ENCODE measurements at places on chromosomes 7 and 10.
A peak's percentile ranks its signal among the peaks of the same experiment; 100 is the strongest.

DNA sequence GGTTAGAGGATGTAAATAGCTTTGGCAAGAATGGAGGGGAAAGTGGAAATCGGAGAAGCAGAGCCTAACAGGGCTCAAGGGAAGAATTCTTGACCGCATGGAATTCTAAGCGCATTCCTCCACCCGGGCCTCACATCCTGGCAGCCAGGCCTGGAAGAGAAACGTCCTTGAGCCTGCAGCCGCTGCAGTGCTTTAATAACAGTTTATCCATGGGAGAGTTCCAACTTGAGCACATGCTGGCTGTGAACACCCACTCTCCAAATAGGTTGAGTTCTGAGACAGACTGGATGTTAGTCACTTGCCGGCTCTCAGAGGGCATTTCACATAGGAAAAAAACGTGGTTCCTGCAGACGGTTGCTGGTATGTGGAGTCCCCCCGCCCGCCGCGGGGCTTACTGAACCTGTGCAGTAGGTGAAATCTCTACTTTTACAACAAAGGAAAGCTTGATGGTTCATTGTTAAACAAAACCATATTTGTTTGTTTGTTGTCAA, 61.4 kb upstream of the STEAP1B start:
- peak; percentile 89 for DNase-seq

- no peak for DNase-seq
Observed at GRCh38 chr7:155084969-155085368, 14.8 kb downstream of the HTR5A start.

DNA sequence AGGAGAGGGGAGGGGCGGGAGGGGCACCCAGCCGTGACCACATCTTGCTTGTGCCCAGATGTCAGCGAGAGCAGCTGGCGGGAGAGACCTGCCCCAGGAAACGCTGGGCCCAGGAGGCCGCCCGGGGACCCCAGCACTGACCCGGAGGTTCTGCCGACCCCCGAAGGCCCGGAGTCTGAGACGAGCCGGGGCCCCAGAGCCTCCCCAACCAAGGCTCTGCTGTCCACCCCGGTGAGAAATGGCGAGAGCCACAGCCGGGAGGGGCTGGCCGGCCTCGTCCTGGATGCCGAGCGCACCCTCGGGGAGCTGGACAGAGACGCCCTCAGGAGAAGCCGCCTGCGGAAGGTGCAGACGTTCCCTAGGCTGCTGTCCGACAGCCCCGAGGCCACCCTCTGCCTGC, 25.9 kb downstream of the KNDC1 start:
- no peak for DNase-seq

GRCh38 chr10:91552274-91553095, 80.4 kb downstream of the PPP1R3C start:
- no peak for DNase-seq

GRCh38 chr10:19499291-19499770, 316.9 kb upstream of the PLXDC2 start:
- no peak for DNase-seq

- DNase-seq: no peak
Observed at GRCh38 chr7:117810642-117811512, 62.4 kb downstream of the CTTNBP2 start.

- DNase-seq: no peak
Observed at GRCh38 chr7:37901236-37901827, 15.3 kb downstream of the SFRP4 start.

DNA sequence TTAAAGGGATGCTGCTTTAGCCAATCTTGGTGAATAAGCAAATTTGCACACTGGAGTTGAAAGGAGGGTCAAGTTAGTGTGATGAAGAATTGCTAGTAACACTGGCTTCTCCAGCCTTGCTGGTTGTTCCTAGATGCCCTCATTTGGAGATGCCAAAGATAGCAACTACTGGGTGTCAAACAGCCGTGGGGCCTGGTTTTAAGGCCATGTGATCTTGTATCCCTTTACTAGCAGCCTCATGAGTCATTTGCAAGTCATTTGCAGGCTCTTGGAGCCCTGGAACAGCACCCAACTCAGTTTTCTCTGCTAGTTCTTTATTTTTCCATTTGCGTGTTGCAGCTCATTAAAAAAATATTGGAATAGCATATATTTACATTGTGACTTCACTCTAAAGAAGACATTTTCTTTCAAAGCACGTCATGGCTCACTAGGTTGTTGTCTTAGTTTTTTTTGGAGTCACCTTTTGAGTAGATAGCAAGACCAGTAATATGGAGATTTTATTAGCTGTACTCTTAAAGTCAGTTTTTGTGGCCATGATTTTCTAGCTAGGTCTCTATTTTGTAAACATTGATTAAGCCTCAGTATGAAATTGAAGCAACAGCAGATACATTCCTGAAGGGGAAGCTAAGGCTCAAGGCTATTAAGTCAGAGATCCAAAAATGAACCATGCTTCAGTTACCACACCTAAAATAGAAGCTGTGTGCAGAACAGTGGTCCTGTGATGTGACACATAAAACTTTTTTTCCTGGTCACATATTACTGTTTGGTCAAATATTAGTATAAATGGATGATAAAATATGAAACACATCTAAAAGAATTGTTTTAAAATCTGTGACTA, 1.3 kb downstream of the LSMEM1 start:
- peak; percentile 82 for DNase-seq

- DNase-seq: no peak
Observed at GRCh38 chr7:121798896-121799295, 74.1 kb upstream of the PTPRZ1 start.

DNA sequence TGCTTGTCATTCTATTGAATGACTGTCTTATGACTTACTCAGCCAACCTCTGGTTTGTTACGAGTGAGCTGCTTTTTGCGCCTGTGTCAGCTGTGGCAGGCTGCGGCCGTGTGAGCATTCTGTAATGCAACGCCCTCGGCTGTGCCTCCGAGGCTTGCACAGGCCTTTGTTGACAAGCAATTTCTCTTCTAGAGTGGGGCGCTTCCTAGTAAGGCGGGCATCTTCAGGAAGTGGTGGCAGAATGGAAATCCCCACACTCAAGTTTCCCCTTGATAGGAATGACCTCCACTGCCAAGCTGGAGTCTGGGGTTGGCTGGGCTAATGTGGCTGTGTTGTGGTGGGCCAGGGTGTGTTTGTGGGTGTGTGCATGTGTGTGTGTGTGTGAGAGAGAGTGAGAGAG, 20.2 kb upstream of the TMEM178B start:
- DNase-seq: no peak

DNA sequence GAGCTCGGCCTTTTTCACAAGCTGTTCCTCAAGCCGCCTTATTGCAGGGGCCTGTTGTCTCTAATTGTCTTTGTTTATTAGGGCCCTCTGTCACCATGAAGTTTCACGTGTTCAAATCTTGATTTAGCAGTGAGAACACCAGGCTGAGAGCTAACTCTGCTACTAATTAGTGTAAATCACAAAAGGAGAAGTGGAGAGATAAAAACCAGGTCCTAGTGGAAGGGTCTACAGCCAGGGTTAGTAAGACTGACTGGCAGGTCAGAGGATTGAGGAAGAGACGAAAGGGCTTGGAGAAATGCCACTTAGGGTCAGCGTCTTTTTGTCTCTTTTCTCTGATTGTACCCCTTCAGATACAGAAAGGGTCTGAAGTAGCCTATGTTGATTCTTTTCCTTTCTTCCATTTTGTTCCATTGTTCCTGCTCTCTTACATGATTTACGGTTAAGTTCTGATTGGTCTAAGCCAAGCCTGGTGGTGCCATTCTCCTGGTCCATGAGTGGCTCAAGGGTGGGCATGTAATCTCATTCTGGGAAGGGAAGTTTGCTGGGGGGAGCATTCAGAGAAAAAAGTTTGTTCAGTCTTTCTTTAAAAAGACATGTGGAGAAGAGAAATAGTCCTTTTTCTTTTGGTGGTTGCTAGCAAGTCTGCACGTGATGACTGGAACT, 21.3 kb downstream of the SSMEM1 start:
- no peak for DNase-seq

DNA sequence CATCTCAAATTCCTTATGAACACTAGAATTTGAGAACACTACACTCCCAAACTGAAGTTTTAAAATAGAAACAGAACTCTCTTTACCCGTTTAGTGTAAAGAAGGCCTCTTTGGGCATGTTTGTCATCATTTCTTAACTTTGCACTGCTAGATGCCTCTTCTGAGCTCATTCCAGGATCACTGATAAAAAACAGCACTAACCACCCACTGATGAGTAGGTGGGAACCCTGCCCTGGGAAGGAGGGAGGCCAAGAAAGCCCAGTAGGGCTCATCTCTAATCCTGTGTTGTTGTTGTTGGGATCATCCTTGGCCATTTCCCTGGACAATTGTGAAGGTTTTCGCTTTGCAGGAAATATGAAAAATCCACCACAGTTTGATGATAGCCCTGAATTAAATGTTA, 68.2 kb downstream of the CUBN start:
- DNase-seq: no peak

DNA sequence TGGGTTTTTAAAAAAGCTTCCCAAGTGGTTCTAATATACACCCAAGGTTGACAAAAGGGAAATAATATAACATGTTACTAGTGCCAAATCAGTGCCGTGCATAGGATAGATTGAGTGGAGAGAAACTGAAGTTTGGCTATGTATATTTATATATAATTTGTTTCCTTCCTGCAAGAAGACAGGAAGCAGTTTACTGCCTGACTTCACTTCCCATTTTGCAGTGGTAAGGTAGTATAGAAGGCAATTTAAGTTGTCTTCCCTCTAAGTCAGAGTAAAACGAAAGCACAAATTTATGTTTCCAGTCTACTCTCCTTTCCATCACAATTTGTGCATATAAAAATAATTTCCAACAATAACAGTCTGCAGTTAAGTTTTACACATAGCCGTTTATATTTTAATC, 3.4 kb upstream of the HYCC1 start:
- DNase-seq: no peak

- peak; percentile 66 for DNase-seq
Observed at GRCh38 chr7:1065585-1066241, 21.4 kb downstream of the GPR146 start.

- no peak for DNase-seq
Observed at GRCh38 chr7:108000875-108001763, 1.8 kb downstream of the LAMB1 start.

GRCh38 chr7:93799750-93800357, 90.7 kb downstream of the TFPI2 start:
- DNase-seq: peak; percentile 38

GRCh38 chr10:24579906-24580305, 143.8 kb downstream of the ARHGAP21 start:
- DNase-seq: no peak

DNA sequence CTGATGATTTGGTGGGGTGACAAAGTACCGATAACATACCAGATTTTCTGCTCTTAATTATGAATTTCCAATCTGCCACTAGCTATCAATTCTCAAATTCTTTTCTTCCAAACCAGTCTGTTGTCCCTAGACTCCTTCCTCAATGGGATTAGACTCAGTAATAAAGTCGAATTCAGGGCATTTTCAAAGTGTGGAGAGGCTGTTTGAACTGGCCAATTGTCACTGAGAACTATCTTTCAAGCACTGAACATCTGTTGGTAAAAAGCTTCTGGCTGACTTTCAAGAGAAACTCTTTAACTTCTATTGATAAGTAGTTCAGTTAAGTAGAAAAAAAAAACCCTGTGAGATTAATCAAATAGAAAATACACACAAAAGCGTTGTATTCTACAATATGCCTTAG, 108.9 kb downstream of the SAMD9 start:
- DNase-seq: no peak

DNA sequence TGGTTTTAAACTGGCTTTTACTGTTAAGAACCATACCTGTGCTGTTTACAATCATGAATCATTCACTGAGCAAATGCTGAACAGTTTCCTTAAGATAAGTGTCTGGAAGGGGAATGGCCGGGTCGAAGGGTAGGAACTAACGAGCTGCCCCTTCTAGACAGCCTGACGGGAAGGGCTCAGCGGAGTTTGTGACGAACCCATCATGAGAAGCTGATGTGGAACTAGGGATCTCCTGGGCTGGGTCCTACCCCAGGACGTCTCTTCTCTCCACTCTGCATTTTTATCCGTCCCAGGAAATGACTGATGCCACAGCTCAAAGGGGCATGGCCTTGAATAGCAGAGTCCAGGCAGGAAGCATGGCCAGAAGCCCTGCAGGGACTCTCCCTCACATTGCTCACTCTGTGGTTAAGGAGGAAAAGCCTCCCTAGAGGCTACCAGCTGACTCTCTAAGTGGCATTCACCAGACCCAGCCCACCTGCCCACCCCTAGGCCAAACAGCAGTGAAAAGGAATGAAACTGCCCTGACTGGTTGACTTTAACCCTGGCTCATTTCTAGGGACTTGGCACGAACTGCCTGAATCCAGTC, 112.0 kb downstream of the PFKFB3 start:
- DNase-seq: no peak

- no peak for DNase-seq
Observed at GRCh38 chr7:289209-289755, 688 bp upstream of the FOXL3 start.

- no peak for DNase-seq
Observed at GRCh38 chr7:128000854-128001265, 30.4 kb downstream of the LRRC4 start.

DNA sequence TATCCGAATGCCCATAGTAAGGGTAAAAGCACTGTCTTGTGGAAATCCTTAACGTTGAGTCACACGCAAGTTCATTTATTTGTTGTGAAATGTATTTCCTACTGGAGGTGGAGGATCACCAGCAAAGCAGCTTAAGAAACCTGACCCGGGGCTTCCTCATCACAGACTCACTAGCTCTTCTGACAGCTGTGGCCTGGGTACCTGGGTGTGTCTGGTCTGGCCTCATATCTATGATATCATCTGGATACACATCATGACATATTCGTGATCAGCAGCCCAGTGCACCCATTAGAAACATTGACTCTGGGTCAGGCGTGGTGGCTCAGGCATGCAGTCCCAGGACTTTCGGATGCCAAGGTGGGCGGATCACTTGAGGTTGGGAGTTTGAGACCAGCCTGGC, 8.8 kb downstream of the DRGX start:
- DNase-seq: no peak

GRCh38 chr10:93408783-93409182, 73.4 kb downstream of the MYOF start:
- DNase-seq: no peak

GRCh38 chr7:26052706-26053105, 99.3 kb upstream of the NFE2L3 start:
- no peak for DNase-seq

DNA sequence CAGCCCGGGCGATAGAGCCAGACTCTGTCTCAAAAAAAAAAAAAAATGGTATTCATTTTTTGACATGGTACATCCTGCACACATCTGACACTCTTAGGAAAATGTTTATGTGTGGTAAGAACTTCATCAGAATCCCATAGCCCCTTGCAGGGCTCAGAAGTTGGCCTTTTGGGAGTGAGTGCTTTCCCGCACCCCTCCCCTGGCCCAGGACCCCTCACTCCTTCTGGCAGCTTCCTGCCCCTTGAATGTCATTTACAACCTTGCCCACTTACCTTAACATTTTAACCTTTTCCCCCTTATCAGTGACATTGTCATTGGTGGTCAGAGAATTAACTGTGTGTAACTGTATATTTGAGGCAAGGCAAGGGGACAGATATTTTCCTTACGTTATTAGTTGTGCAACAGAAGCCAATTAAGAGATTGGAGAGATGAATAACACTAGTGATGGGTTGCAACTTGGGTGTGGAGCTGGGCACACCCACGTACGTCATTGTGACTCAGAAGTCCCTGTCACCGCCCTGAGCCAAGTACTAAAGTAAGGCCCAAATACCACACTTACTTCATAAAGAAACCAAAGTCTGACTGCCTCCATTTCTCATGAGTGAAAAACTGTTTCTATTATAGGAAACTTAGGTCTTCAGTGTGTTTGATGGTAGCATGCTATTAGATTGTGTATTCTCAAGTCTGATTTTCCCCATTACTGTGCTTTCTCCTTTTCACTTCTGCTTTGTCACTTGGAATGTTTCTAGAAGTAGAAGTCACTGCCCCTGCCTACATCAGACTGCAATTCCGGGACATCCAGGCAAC, 31.6 kb downstream of the OGDH start:
- DNase-seq: peak; percentile 83
